ENCODE measurements at places on chromosomes 16 and 17.

DNA sequence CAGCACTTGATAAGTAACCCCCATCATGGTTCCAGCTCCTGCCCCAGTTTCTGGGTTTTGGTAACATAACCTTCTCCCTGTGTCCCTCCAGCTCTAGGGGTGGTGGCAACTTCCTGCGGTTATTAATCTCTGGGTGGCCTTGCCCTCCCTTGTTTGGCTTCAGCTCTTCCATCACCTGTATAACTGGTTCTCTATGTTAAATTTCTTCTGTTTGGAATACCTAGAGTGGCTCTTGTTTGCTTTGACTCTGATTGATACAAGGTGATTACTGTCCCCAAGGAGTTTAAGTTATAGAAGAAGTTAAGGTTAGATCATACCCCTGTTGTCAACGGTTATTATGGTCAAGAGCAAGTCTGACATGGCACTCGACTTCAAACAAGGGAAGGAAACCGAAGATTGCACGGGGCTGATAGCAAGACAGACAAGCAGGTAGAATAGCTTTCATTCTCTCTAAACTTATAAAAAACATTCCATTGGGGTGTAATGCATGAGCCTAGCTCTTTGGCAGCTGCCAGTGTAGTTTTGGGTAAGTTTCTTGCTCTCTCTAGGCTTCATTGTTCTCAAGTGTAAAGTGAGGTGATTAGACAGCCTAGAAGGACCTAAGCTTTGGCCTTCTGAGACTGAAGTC, 11.0 kb upstream of the CCR7 start:
- DNase-seq: no peak

- no peak for DNase-seq
These were observed 10.0 kb downstream of the LDHD start for GRCh38 chr16:75106351-75107274.

GRCh38 chr16:1527836-1528811, 5.3 kb upstream of the TMEM204 start:
- DNase-seq: no peak

DNA sequence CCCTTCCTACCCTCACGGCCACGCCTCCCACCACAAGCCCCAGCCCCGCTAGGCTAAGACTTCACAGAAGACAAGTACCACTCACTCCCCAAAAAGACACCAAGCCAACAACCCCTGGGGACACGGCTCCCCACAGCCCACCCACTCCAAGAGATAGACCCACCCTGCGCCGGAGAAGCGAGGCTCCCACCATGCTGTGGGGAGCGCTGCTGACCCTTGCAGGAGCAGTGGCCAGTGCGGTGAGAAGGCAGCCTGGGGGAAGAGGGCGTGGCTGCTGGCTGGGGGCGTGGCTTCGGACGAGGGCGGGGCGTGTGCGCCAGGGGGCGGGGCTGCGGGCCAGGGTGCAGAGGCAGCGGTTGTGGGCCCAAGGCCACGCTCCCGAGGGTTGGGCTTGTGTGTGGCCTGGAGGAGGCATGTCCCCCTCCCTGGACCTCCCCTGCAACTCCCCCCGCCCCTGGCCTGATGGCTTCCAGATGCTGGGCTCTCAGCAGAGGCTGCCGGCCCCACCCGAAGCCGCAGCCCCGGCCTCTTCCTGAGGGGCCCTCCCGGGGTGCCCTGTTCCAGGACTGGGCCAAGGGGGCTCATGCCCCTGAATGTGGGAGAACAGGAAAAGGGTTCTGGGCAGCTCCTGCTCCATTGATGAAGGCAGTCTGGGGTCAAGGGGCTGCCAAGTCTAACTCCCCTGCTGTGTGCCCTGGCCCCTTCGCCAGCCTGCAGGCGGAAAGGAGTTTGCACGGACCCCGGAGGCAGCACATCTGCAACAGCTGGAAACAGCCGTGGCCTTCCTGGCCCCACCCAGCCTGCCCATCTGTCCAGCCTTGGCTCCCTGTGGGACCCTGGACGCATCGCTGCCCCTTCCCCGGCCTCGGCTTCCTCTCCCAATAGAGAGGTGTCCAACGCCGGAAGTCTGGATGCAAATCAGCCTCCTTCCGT, 9.1 kb downstream of the TFAP4 start:
- no peak for DNase-seq

GRCh38 chr17:72622661-72623433, 469.6 kb downstream of the SLC39A11 start:
- no peak for DNase-seq

DNA sequence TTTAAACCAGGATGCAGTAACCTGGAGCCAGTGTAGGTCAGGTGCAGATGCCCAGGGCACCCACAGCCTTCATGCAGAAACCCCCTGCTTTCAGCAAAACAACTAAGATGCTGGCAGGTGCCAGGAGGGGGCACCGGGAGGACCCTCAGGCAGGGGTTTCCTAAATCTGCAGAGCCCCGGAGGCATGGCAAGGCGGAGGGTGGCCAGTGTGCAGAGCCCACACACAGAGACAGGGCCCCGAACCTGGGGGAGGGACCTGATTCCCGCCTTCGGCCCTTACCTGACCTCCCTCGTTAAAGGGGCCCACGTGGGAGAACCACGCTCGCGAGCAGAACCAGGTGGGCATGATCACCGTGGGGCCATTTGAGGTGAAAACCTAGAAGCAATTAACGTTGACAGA, 114.0 kb upstream of the METRNL start:
- DNase-seq: no peak

- no peak for DNase-seq
These were observed 3.3 kb downstream of the HOXB2 start for GRCh38 chr17:48541577-48542113.

GRCh38 chr17:58352596-58353388, 791 bp upstream of the SUPT4H1 start:
- DNase-seq: no peak

DNA sequence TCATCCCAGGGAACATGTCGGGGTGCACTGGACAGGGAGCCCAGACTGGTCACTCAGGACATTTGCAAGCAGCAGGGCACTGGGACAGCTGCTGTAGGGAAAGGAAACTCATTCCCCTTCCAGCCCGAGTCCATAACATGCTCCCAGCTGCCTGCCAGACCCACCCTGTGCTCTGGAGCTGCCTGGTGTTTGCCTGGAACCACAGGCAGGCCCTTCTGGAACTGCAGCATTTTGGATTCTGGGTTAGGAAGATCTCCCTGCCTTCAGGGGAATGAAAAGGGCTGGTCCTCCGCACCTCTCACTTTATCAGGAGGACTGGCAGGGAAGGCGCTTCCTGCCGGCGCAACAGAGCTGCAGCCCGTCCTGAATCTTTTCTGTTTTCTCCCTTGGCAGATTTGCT, 41.2 kb downstream of the MEAK7 start:
- DNase-seq: no peak

GRCh38 chr16:4511441-4512082, 27.0 kb downstream of the CDIP1 start:
- no peak for DNase-seq

- peak; percentile 66 for DNase-seq
These were observed 23.8 kb downstream of the COTL1 start for GRCh38 chr16:84593825-84594724.

- DNase-seq: no peak
These were observed 6.5 kb downstream of the LGALS3BP start for GRCh38 chr17:78973196-78973595.

GRCh38 chr17:73647772-73648542, 3.7 kb upstream of the SDK2 start:
- no peak for DNase-seq

DNA sequence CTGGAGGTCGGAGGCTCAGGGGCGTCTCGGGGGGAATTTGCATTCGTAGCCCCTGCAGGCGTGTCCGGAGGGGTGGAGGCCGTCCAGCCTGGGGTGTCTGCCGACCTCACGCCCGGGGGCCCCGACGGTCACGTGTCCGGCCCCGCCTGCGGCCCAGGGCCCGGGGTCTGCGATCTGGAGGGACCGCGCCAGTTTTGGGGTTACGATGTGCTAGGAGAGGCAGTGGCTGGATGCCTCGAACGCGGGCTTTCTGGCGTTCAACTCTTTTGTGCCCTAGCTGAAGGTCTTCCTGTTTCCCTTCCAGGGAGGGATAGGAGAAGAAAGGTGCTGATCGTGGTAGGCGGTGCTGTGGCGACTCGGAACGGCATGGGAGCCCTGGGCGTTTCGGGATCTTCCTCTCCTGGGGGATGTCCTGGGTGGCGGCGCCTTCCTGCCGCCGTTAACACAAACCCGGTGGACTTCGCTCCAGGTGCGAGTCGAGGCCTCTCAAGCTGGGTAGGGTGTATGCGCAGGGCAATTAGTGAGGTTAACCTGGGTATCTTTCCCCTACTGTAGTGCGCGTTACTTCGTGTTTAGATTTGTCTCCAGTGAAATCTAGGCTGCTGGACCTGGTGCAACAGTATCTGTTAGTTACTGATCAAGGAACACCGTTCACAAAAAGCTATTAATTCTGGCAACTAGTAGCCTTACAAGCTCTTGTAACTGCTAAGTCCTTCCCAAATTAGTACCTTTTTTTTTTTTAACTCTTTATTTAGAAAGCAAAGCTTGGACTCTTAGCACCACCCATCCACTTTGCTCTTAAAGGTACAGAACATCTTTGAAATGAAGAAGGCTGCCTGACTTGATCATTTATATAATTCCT, 1.3 kb downstream of the AKAP1 start:
- no peak for DNase-seq

DNA sequence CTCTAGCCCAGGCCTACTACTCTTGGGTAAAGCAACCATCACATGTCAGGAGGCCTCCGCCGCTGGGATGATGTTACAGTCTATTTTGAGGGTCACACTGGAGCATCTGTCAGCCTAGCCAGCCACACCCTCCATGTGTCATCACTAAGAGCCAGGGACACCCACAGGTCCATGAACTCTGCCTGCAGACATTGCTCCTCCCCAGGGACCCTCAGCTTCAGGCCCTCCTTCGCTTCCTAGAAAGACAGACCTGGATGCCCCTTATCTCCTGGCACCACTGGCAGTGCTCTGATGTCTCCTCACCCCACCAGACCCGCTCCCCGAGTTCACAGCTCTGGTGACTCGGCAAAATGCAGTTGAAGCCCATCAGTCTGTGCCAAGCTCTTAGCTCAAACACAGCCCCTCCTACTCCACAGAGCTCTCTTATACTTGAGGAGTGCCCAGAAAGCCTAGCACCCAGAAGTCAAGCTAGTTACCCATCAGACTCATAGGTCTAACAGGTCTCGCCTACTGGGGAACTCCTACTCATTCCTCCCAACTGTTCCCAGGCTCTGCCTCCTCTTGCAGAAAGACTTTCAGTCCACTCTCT, 5.9 kb downstream of the RANBP10 start:
- no peak for DNase-seq

DNA sequence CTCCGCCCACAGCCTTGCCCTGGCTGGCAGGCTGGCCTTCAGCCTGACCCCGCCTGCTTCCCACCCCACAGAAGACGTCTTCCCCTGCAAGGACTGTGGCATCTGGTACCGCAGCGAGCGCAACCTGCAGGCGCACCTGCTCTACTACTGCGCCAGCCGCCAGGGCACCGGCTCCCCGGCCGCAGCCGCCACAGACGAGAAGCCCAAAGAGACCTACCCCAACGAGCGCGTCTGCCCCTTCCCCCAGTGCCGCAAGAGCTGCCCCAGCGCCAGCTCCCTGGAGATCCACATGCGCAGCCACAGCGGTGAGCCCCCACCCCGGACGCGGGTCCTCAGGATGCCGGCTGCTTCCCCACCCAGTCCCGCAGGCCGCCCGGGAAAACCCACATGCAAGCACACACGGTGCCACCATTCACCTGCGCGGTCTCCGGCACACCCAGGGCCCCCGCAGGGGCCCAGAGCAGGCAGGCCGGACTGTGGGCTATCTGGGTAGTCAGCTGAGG, 38.2 kb upstream of the ZC3H18 start:
- no peak for DNase-seq

- peak; percentile 76 for DNase-seq
These were observed 3.2 kb upstream of the METRN start for GRCh38 chr16:711548-712320.

DNA sequence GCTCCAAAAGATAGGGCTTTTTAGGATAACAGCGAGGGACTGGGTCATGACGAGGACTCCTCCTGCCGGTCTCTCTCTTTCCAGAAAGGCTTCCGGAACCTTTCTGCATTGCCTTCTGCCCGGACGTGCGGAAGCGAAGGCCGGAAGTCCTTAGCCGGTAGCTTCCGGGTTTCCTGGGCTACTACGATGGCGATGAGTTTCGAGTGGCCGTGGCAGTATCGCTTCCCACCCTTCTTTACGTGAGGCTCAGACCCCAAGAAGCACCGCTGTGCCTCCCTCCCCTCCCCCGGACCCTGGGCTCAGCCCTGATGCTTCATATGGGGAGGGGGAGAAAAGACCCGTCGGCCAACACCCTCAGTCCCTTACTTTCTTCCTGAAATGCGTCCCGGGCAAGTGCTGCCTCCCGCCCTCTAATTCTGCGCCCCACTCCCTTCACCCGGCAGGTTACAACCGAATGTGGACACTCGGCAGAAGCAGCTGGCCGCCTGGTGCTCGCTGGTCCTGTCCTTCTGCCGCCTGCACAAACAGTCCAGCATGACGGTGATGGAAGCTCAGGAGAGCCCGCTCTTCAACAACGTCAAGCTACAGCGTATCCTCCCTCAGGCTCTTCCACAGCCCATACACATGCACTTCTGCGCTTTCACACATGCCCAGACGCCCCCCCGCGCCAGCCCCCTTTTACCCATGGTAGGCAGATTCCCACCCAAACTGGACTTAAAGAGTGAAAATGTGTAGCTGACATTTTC, at the start of gene VPS25:
Gene VPS25 (plus strand): TSS at position 160 of the 746 bp plus-strand sequence. CDS start 27 bp downstream, at position 187.
- peak; percentile 63 for DNase-seq

GRCh38 chr17:8609910-8610309, 20.6 kb downstream of the MYH10 start:
- no peak for DNase-seq

DNA sequence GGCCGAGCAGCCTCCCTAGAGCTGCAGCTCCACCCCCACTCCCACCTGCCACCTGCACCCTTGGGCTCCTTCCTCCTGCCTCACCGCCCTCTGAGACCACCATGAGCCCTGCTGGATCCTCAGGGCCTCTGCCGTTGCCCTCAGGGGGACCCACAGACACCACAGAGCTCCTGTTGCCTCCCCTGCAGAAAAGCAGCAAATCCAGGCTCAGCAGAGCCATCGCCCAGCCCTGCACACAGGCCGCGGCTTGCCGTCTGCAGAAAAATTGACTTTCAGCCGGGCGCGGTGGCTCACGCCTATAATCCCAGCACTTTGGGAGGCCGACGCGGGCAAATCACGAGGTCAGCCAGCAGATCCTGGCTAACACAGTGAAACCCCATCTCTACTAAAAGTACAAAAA, 7.0 kb upstream of the PPP1R27 start:
- no peak for DNase-seq

DNA sequence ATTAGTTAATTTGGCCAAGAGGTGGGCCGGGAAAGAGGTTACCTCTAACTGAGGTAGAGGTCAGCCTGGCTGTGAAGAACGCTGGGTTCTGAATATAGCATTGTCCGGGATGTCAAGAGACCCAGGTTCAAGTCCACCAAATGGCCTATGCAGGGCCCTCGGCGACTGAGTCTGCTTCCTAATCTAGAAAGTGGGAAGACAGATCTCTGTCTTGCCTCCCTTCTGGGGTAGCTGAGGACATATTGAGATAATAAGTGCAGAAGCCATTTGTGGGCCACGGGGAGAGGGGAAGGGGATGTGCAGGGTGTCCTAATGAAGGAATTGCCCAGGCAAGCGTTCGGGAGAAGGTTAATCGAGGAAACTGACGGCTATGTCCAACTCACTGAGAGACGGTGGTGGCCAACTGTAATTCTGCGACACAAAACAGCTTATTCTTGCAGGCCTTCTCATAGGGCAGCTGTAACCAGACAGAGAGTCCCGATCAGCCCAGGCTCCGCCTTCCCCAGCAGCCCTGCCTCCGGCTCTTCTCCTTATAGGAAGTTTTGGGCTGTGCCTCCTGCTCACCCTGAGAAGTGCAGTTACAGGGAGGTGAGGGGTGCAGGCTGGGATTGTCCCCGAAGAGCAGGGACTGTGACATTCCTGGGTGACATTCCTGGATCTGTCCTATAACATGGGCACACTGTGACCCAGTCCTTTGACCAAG, 15.9 kb downstream of the HASPIN start:
- no peak for DNase-seq

- no peak for DNase-seq
These were observed 252.1 kb downstream of the CDH11 start for GRCh38 chr16:64869781-64870180.
